Spinal cord (tissue), 10 donors: ENCODE measurements at places on chromosomes 6 and 20.
A peak's percentile ranks its signal among the peaks of the same experiment; 100 is the strongest.

- DNase-seq, result peak; percentile 83
These were observed 35.7 kb upstream of the HLA-E start for GRCh38 chr6:30453508-30454116.

DNA sequence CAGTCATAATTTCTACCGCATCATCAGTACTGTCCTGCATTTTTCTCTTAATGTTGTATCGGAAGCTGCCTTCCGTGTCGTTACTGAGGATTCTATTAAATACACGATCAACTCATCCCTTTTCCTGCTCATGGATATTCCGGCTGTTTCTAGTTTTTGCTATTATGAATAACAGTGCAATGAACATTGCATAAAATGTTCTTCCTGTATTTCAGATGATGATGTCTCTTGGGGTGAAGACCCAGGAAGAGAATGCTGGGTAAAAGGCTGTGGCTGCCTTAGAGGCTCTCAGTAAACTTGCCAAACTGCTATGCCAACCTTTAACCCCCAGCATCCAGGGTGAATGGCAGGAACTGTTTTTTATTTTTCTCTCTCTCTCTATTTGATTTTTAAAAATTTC, 24.1 kb upstream of the EPB41L1 start:
- DNase-seq, result no peak

DNA sequence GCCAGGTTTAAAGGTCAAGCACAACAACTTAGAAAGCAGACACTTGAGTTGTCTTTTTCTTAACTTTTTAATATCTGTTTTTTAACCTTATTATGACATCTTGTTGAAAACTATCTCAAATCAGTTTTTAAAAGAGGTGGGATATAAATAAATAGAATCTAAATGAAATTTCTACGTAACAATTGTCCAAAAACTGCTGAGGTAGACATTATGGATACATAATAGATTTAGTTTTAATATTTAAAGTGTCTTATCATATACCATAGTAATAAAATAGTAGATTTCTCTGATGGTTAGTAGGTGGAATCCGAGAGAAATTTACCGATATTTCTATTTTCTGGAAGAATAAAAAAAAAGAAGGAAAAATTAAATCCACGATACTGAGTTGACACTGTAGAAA, 113.9 kb upstream of the MMS22L start:
- DNase-seq, result no peak

GRCh38 chr6:162123797-162124196, 603.8 kb downstream of the PRKN start:
- DNase-seq, result peak; percentile 31

- no peak for DNase-seq
These were observed 209.2 kb upstream of the ASCC3 start for GRCh38 chr6:101090281-101090680.

DNA sequence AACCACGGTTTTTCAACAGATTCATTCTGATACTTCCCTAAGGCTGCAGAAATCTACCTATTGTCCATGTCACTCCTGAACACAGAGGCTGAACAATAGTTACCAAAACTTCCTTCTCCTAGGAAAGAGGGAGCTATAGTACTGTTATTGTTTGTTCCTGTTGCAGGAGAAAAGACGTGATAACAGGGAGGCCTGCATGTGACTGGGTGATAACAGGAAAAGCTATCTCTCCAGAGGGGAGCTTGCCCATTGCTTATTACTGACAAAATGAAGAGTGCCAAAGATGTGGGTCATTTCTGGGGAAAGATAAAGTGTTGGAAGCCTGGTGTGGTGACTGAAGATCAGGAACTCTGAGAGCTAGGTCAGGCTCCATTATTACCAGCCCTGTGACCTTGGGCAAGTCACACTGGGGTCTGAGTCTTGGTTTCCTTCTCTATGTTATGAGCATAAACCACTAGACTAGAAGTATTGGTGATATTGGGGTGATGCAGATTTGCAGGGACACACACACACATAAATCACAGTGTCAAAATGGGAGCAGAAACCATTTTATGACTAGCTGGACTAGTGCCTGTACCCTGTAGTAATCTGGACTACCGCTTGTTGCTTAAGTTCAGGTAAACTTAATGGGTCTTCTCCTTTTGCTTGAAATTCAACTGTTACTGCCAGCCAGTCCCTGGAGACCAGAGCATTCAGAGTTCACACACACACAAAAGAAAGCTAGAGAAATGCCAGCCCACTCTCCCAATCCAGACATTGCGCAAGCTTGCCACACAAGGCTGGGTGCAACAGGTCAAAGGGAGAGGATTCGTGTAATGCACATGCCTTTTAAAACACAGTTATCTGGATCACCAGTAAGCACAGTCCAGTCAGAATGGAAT, 136.0 kb upstream of the CNR1 start:
- DNase-seq, result no peak

DNA sequence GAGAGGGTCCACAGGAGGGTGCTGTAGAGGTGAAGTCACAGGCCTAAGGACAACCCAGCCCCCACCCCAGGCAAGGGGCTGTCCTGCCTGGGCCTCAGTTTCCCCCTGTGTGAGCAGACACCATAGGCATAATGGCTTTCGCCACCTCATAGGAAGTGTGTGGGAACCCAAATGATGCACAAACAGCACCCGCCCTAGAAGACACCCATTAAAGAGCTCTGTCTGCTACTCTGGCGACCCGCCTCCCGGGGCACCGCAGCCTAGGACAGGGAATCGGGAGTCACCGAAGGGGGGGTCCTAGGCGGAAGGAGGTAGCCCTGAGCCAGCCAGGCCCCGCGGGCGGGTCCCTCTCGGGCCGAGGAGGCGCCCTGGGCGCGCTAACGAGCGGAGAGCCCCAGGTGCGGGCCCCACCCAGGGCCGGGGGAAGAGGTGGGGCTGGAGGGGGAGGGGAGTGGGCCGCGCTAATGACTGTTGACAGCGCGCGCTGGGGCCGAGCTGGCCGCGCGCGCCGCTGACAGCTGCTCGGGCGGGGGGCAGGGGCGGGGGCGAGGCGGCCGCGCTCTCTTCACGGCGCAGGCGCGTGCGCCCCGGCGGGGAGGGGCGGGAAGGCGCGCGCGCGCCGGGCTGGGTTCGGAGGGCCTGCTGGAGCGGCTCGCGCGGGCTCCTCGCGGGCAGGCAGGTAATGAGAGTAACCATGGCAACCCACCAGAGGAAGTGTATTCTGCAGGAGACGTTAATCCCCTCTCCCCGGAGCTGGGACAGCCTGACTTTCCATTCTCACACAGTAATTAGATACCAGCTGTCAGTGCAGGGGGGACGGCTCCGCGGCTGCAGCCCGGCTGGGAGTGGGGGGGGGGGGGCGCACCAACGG, 48.9 kb downstream of the NOL4L start:
- peak; percentile 98 for DNase-seq

- no peak for DNase-seq
These were observed 46.5 kb upstream of the PLCB4 start for GRCh38 chr20:9022376-9022775.

- DNase-seq, result no peak
These were observed 11.5 kb upstream of the SLC52A3 start for GRCh38 chr20:779771-780170.

GRCh38 chr6:61868507-61869080, 417.4 kb downstream of the KHDRBS2 start:
- DNase-seq, result no peak

GRCh38 chr6:99091985-99092384, 144.2 kb upstream of the FBXL4 start:
- no peak for DNase-seq

GRCh38 chr6:3363296-3364025, 93.4 kb downstream of the SLC22A23 start:
- no peak for DNase-seq

- no peak for DNase-seq
These were observed 95.9 kb downstream of the FYN start for GRCh38 chr6:111777357-111777756.

GRCh38 chr6:117441824-117442264, 16.1 kb upstream of the ROS1 start:
- no peak for DNase-seq

DNA sequence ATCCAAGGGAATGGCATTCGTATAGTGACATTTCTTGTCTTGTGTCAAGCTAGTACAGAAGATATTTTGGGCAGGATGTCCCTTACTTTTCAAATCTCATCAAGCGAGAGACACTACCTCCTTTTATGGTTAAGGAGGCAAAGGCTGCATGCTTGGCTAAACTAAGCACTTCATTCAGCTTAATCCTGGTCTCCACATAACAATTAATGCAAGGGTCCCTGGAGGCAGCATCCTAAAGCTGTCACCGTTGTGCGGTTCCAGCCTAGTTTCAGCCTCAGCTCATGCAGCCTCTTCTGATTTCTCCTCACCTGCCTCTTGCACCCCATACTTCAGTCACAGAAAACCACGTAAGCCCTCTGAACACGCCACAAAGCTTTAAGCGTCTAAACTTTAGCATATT, 67.1 kb upstream of the SLC22A23 start:
- DNase-seq, result no peak

- DNase-seq, result no peak
These were observed 14.8 kb downstream of the DCBLD1 start for GRCh38 chr6:117497237-117497636.

GRCh38 chr6:82364087-82365015, 734 bp downstream of the TPBG start:
- no peak for DNase-seq

GRCh38 chr6:149111556-149112115, 205.9 kb upstream of the TAB2 start:
- DNase-seq, result no peak

GRCh38 chr20:2170404-2170803, 68.8 kb downstream of the STK35 start:
- DNase-seq, result no peak

- DNase-seq, result no peak
These were observed 66.4 kb upstream of the PRL start for GRCh38 chr6:22363166-22363713.

- DNase-seq, result peak; percentile 29
These were observed 173.1 kb downstream of the CDC5L start for GRCh38 chr6:44560458-44561059.

- no peak for DNase-seq
These were observed 19.6 kb downstream of the GPLD1 start for GRCh38 chr6:24469811-24470210.
